Activated CD4-positive, CD25-positive, alpha-beta regulatory T cell treated with anti-CD3 and anti-CD28 coated beads, Interleukin-2, amount 50 U/mL, for 16 hours (primary cell): ENCODE measurements at places on chromosomes 3 and 15.

DNA sequence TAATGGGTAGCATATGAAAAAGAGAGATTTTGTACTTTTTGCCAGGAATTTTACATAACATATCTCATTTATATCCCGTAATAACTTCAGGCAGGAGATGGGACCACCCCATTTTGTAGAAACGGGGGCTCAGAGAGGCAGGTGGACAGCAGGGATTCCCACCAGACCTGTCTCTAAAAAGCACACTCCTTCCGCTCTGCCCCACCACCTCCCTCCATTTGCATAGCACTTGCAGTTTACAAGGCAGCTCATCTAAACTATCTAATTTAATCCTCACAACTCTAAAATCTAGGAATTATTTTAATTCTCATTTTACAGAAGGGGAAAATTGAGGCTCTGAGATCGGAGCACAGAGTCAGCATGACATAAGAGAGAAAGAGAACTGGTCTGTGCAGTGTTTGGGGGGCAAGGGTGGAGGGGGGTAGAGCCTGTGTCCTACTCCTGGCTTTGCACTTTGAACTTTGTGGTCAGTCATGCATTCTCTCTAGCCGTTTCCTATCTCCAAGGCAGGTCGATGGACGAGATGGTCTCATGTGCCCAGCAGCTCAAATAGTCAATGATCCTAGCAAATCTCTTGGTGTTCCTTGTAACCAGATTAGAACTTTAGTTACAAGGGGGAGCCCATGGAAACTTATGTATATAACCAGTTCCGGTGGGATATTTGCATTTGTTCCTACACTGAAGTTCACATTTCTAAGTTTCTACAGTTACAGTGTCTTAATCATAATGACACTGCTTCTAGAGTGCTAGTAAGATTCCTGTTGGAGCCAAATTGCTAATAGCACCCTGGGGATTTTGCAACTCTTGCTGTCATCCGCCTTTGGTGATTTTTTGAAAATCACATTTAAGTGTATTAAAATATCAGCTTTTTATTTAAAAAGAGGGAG lies 18.6 kb downstream of the CRYGS start:
- DNase-seq = no peak

DNA sequence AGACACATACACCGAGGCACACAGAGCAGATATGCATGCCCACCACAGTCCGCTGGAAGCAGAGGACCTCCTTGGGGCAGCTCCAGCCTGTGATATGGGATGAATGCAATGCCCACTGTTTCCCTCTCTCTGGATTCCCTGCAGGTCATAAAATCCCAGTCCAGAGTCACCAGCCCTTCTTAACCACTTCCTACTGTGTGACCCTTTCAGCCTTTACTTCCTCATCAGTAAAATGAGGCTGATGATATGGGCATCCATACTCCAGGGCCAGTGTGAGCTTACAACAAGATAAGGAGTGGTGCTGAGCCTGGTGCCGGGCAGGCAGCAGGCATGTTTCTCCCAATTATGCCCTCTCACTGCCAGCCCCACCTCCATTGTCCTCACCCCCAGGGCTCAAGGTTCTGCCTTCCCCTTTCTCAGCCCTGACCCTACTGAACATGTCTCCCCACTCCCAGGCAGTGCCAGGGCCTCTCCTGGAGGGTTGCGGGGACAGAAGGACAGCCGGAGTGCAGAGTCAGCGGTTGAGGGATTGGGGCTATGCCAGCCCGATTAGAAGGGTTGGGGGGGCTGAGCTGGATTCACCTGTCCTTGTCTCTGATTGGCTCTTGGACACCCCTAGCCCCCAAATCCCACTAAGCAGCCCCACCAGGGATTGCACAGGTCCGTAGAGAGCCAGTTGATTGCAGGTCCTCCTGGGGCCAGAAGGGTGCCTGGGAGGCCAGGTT lies at the start of gene GNAT1:
GNAT1 (plus strand) TSS at position 675 of the 725 bp plus-strand sequence. CDS start 116 bp downstream, outside the sequence.
- DNase-seq = no peak

DNA sequence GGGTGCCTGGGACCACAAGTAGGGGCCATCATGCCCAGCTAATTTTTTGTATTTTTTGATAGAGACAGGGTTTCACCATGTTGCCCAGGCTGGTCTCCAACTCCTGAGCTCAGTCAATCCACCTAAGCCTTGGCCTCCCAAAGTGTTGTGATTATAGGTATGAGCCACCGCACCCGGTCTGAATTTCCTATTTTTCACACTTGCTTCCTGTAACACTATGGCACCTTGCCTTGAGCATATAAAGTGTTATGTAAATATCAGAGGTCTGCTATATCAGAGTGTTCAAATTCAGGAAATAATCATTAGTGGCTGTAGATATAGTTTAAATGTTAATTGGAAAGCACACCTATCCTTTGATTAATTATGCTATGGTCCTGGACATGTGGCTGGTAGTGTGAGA lies 165.2 kb downstream of the KCNAB1 start:
- no peak for DNase-seq

DNA sequence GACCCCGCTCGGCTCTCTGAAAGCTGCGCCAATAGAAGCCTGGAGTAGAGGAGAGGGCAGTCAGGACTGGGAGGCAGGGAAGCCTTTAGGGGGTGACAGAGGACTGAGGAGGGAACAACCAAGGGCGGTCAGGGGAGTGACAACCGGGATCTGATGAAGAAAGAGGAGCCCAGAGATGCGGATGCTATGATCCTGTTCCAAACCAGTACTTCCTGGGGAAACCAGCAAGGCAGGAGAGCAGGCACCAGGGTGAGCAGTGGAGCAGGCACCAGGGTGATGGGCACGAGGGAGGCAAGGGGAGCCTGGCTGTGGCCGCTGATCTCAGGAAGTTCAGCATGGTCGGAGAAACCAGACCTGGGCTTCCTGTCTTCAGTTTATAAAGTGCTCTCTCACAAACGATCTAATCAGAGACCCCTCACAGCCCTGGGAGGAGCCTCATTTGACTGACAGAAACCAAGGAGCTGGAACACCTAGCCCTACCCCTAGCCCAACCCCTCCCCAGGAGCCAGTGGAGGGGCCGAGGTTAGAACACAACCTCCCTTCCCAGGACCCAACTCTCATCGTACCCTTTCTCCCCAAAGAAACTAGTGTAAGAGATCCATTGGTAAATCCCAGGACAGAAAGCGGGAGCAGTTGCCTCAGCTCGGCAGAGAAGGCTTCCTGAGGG lies 34.9 kb downstream of the CCDC33 start:
- DNase-seq = no peak

- no peak for DNase-seq
Observed at GRCh38 chr3:105518806-105519418, 152.2 kb downstream of the ALCAM start.

DNA sequence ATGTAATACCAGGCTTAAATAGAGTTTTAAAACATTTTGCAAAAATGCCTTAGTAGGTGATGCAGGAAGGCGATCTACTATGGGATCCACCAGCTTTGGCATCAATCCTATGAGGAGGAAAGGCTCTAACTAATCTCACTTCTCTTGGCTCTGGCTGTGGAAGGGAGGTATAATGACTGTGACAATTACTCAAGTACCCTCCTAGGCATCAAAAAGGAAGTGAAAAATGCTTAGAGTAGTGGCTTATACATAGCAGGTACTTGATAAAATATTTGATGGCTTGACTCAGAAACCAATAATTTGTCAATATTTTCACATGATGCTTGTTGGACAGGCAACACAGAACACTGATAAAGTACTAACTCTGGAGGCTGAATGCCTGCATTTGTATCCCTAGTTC lies 34.1 kb upstream of the SERPINI2 start:
- DNase-seq = no peak

DNA sequence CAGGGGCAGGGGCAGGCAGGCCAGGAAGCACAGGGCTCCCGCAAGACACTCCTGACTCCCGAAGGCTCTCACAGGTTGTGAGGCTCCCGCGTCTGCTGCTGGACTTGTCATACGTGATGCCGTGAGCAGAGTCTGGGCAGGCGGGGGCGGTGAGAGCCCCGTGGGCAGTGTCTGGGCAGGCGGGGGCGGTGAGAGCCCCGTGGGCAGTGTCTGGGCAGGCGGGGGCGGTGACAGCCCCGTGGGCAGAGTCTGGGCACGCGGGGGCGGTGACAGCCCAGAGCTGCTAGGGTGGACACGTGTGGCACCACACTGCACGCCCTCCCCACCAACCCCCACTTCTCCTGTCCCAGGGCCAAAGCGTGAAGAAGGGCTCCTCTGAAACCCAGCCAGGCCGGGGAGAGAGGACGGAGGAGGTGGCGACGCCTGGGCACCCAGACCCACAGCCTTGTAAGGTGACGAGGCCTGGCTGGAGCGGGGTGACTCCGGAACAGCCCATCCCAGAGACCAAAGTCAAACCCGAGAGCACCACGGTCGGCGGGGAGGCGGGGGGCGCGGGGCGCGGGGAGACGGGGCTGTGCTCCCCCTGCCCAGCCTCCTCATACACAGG lies 35.0 kb downstream of the TNK2 start:
- DNase-seq = no peak

GRCh38 chr3:162117961-162118360 lies 621.4 kb downstream of the OTOL1 start:
- DNase-seq = no peak

DNA sequence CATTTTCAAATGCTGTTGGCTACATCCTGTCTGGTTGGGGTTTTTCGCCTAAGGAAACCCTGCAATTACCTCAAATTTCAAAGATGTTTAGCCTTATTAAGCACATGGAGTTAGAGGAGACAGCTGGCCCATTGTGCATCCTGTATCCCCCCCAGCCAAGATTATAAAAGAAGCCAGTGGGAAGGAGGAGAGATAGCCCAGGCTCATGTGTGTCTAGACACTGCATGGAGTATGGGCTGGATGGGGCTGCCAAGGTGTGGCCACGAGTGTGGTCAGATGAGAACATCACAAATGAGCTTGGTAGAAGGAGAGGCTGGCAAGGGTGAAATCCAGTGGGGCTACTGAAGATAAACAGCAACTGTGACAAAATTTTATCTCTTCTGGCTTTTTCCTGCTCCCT lies 270.0 kb upstream of the TBC1D5 start:
- no peak for DNase-seq

- no peak for DNase-seq
Observed at GRCh38 chr3:116517308-116517707, 72.0 kb upstream of the LSAMP start.

DNA sequence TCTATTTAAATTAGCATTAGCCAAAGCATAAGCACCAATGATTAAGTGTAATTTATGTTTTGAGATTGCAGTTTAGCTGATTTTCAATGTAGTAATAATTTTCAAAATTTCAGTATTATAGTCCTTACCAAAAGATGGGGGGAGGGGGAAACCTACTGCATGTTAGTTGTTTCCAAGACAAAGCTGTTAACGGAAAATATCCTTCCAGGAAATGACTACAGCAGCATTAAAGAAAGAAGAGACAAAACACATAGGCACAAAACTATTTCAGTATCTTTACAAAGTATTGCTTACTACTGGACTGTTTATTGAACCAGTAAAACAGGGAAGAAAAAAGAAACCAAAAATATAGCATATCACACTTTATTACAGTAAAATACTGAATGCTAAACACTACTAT lies 10.5 kb downstream of the BNIP2 start:
- DNase-seq = no peak
